Small intestine (tissue), 16 donors: ENCODE measurements at places on chromosomes 6 and 20.

GRCh38 chr6:13013681-13014503 lies 297.3 kb downstream of the PHACTR1 start:
- DNase-seq = peak; percentile 10

DNA sequence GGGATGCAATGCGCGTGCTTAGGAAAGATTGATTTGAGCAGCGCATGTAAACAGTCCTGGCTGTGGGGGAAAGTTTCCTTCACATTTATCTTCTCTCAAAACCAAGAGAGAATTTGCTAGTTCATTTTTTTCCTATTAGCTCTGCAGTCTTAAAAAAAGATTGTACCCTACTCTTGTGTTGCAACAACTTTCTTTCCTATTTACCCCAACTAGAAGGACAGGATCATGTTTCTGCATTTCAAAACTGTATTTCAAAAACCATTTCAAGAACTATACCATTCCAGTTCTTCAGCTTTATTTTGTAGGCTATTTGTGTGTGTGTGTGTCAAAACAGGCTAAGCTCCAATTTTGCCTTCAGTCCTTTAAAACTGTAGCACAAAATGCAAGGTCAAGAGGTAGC lies 473.1 kb downstream of the KIF16B start:
- no peak for DNase-seq

GRCh38 chr6:29567991-29568390 lies 8.5 kb upstream of the UBD start:
- DNase-seq = no peak

DNA sequence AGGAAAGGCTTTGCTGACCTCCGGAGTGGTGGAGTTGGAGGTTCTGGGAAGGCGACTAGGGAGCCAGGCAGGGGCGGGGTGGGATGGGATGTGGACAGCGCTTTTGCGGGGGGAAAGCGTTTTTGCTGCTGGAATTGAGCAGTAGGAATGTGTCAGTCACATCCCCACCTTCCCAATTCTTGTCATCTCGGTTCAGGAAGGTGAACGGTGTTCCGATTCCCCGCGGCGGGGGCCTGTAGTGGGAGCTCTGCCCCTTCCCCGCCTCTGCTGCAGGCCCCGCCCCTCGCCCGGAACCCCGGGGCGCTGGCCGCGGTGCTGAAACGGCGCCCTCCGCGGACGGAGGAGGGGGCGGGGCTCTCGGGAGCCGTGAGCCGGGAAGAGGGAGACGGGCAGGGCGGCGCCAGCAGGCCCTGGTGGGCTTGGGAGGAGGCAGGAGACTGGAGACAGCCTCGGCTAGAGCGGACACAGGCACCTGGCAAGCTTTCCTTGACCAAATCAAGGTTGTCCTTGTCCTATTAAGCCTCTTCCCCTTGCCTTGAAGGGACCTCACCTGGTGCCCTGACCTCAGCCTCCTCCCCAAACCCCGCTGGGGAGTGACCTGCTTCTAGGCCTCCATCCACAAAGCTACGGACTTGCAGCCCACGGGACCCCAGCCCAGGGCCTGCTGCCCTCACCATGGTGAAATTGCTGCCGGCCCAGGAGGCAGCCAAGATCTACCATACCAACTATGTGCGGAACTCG lies at the start of gene LHFPL5:
Gene LHFPL5 (plus strand): TSS at position 357 of the 741 bp plus-strand sequence. CDS start 319 bp downstream, at position 676.
- DNase-seq = peak; percentile 37

- no peak for DNase-seq
These were observed 24.4 kb downstream of the UST start for GRCh38 chr6:148771212-148771601.

DNA sequence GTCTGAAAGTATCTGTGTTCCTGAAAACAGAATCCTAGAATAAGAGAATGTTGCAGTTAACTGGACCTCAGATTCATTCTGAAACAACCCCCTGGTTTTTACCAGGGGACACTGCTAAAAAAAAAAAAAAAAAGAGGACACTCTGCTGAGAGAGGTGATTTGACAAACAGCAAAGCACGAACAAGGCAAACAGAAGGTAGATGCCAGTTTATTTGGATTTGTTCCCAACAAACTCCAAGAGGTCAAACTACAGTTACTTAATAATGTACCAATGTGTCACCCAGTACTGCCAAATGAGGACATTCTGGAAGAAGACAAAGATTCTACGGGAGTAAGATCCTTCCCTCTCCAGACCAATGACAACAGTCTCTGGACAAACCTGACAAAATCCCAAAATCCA lies 40.6 kb upstream of the SLC22A16 start:
- DNase-seq = peak; percentile 31

DNA sequence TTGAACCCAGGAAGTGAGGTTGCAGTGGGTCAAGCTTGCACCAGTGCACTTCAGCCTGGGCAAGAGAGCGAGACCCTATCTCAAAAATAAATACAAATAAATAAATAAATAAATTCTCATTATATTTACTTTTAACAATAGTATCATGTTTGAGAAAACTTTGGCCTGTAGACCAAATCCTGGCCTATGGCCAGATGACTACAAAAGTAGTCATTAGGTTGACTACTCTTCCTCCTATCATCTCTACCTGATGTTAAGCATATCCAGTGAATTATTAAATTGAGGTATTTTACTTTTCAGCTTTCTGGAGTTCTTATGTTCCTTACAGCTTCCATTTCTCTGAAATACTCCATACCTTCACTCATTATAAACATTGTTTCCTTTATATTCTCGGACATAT lies 280.6 kb downstream of the LAMA2 start:
- DNase-seq = no peak

GRCh38 chr20:47389867-47390347 lies 33.4 kb upstream of the ZMYND8 start:
- DNase-seq = no peak

DNA sequence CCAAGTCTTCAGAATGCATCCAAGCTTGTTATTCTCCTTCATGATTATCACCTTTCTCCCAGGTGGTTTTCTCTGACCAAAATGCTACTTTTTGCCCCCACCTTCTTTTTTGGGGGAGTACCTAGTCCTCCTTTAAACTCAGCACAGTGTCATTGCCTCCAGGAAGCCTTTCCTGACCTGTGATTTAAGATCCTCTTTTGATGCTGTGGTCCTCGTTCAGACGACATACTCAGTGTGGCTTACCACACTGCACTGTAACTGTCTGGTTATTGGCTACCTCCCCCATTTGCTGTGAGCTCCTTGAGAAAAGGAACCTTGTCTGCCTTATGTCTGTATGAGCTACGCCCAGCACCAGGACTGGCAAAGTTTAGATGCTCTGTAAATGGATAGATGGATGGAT lies 14.6 kb downstream of the SAYSD1 start:
- no peak for DNase-seq

DNA sequence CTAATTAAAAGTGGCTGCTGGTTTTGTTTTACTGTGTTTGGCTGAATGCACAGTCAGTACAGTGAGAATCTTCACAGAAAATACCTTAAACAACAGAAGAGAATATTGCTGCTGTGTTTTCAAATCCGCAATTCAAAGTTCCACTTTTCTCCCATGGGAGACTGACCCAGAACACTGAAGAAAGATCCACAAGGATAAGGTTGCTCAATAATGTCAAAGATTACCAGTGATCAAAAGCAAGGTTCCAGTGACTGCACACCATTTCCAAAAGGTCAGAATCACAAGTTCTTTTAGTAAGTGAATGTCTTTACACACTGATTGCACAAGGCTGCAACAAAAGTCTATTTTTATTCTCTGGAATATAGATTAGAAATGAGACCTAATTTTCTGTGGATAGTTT lies 82.3 kb downstream of the EPHA7 start:
- DNase-seq = no peak

DNA sequence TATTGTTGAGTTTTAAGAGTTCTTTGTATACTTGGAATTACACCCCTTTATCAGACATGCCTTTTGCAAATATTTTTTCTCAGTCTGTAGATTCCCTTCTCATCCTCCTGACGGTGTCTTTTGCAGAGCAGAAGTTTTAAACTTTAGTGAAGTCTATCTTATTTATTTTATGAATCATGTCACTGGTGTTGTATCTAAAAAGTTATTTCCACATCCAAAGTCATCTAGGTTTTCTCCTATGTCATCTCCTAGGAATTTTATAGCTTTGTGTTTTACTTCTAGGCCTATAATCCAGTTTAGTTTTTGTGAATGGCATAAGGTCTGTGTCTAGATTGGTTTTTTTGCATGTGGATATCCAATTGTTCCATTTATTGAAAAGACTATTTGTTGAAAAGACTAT lies 271.3 kb downstream of the KIF16B start:
- DNase-seq = no peak

DNA sequence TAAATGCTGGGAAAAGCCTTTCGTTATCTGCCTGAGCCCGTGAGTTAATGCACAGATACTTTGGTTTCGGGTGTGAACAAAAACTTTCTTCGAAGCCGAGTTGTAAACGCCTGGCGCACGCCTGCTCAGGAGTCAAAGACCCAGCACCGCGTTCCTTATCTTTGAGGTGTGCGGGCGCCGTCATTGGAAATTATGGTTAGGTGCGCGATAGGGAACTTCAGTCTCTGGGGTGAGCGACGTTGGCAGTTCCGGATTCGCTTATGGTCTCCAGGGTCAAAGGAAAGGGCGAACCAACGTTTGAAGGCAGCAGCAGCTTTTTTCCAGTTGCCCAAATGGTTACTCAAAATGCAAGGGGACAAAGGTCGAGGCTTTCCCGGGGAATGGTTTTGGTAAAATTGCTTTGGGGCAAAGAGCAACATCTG lies 853 bp downstream of the SLC22A3 start:
- DNase-seq = no peak

DNA sequence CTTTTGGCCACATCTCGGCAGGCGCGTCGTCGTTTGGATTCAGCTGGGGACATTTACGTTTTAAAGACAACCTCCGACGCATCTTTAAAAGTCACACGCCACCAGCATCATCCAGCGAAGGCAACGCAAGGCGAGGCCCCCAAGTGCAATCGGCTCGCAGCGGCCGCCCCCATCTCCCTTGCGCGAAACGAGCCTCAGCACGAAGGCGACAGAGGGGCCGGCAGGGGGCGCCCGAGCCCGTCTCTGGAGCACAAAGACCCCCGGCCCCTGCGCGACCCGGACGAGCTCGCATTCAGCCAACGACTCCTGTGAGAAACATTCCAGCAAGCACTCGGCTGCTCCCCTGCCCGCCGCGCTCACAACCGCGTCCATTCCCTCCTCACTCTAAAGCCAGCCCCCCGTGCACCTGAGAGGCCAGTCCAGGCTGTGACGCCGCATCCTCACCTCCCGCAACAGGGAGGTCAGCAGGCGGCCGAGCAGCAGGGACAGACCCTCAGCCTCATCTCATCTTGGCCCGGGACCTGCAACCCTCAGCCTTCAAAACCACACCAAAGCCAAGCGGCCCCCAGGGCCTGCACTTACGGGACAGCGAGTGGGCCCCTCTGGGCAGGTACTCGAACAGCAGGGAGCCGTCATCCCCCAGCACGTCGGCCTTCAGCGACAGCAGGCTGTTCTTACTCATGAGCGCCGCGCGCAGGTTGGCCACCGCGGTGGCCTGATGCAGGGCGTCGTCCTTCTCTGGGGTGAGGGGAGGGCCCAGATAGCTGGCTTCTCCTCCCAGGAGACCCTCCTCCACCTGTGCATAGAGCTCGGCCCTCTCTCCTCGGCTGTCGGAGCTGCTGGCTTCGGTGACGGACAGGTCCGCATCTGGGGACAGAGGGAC lies 35.8 kb downstream of the SLC2A4RG start:
- no peak for DNase-seq

DNA sequence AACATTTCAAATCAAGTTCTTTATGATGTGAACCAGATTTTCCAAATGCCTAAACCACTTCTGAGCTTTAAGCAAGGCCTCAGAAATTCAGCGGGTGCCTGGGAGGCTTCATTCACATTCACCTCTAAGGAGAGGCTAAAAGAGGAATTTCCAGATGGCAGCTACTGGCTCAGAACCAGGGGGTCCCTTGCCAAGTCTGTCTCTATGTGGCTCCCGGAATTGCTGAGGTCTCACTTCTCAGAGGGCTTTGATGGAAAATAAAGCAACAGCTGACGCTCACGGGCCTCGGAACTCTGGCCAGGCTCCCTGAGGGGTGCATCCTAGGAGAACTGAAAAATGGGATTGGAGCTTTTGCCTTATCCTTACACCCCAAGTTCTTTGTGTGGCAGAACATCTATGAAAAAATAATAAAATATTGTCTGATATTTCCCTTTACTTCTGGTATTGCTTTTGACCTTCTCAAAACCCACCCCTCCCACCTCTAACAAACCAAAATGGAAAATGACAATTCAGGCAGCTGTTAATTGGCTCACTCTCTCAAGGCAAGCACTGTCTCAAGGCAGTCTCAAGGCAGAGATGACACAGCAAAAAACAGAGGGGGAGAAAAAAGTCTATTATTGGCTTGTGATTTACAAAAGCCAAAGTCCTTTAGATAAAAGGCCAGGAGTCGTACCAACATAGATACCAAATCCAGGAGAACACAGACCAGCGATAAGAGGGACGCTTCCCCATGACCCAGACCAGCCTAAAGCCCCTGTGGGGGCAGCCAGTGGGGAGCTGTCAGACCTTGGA lies 21.8 kb upstream of the LRRN4 start:
- DNase-seq = peak; percentile 81

DNA sequence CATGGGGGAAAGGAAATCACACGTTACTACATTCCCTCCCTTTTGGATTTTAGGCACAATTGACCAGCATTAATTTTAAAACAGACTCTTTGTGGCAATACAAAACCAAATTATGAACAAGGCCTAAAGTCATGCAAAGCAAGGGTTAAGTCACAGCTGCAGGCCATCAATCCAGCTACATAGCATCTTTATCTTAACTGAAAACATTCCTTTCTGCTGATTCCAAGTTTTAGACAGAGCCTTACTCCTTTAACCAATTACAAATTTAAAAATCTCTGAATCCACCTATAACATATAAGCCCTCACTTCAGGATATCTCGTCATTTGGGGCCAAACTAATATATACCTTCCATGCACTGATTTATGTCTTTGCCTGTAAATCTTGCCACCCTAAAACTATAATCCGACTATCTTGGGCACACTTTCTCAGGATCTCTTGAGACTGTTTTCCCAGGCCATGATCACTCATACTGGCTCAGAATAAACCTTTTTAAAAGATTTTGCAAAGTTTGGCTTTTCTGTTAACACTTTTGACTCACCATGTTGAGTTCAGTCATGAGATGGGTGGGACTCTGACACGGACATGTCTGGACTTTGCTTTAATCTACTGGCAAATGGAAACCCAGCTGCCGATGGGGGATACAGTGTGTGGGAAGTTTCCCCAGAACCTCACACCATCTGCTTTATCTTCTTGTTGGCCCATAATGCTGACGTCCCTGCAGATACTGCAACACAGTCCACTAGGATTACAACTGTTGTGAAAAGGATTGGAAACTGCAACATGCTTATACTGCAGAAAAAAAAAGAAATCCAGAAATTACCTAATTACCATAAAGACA lies 757.0 kb downstream of the PTPRT start:
- DNase-seq = no peak

- DNase-seq = no peak
These were observed 232.3 kb downstream of the GMPR start for GRCh38 chr6:16470502-16471221.

DNA sequence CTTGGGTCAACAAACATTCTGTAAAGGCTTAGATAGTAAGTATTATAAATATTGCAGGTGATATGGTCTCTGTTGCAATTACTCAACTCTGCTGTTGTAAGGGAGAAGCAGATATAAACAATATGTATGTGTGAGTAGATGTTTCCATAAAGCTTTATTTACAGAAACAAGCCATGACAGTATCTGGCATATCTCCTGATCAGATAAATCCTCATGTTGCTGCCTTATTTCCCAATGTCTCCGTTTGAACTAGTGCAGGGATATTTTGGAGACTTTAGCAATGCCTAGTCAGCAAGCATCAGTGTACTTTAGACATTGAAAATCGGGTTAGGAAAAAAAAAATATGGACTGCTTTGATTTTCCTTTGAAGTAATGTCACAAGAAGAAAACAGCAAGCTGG lies 96.1 kb downstream of the LAMA2 start:
- DNase-seq = no peak

GRCh38 chr6:56328728-56329090 lies 81.3 kb upstream of the COL21A1 start:
- DNase-seq = no peak
